ENCODE measurements at places on chromosomes 7 and 10.
A peak's percentile ranks its signal among the peaks of the same experiment; 100 is the strongest.

DNA sequence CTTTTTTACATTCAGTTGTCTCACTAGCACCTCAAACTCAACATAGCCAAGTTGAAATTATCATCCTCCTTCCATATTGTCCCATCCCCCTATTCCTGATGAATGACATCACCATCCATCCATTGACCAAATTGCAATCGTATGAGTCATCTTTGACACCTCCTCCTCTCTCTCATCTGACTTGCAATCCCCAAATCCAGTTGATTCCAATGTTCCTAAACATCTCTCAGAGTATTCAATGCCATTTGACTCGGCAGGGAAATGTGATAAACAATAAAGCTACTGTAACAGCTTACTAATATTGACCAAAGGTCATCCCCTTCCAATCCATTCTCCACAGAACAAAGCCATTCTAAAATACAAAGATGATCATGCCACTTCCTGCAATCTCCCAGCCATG is 1047.8 kb downstream of the NRG3 start:
- DNase-seq = no peak

- no peak for DNase-seq
Measured at GRCh38 chr7:90244565-90244908, 437 bp upstream of the CFAP69 start.

GRCh38 chr7:149237502-149237901 is 1.9 kb upstream of the ZNF212 start:
- DNase-seq = no peak

DNA sequence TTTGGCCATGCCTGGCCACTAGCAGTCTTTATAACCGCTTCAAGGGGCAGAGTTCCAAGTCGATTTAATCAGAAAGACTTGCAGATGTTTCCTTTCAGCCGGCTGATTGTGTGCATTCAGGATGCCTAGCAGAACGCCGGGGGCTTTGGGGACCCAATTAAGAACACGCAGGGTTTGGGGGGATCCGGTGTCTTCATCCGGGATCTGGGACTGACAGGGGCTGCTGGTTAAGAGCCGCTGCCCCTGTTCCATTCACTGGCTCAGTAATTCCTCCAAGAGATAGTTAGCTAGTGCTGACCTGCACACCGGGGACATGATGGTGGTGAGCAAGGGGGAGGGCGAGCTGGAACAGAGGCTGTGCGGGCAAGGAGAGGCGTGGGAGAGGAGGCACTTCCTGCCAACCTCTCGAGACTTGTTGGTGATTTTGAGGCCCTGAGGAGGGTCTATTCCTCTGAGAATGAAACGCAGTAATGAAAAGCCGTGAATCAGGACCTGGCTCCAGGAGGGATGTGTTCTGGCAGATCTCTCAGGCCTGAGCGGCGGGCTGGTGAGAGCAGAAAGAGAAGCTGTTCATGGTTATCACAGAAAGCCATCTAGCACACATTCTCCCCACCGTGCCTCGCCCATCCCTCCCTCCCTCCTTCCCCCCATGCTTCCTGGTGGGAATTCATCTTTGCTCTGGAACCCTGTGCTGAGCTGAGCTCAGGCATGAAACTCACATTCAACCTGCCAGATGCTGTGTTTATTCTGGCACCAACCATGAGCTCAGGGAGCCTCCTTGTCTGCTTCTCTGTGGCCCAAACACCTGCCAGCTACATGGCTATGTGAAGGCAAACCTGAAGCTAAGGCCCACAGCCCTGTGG is 152.0 kb downstream of the CCDC3 start:
- no peak for DNase-seq

GRCh38 chr7:88184848-88185304 is 35.0 kb downstream of the SRI start:
- no peak for DNase-seq

DNA sequence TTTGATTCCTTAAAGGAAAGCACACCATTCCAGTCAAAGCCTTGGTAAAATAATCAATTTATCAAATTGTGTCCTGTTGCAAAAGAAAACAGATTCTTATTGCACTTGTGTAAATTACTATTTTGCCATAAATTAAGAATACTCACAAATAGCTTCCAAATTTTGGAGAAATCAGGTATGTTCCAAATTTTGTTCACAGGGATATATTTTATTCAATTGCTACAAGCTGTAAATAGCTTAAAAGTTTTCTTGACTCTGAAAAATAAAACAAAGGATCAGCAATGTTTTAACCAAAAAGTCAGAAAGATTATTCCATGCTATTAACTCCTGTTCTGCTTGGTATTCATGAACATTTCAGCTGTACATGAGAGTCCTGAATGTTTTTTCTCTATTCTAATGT is 47.4 kb upstream of the CHST3 start:
- no peak for DNase-seq

DNA sequence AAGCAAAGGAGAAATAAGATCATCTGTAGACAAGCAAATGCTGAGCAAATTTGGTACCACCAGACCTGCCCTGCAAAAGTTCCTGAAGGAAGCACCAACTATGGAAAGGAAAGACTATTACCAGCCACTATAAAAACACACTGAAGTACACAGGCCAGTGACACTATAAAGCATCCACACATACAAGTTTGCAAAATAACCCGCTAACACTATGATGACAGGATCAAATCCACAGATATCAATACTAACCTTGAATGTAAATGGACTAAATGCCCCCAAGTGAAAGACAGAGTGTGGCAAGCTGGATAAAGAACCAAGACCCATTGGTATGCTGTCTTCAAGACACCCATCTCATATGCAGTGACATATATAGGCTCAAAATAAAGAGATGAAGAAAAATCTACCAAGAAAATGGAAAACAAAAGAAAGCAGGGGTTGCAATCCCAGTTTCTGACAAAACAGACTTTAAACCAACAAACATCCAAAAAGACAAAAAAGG is 18.2 kb upstream of the PDK4 start:
- no peak for DNase-seq

- no peak for DNase-seq
Measured at GRCh38 chr7:27826357-27826756, 86.4 kb downstream of the TAX1BP1 start.

GRCh38 chr7:11434366-11434765 is 397.6 kb downstream of the THSD7A start:
- no peak for DNase-seq

GRCh38 chr10:80540618-80540980 is 2.9 kb downstream of the SH2D4B start:
- DNase-seq = no peak

DNA sequence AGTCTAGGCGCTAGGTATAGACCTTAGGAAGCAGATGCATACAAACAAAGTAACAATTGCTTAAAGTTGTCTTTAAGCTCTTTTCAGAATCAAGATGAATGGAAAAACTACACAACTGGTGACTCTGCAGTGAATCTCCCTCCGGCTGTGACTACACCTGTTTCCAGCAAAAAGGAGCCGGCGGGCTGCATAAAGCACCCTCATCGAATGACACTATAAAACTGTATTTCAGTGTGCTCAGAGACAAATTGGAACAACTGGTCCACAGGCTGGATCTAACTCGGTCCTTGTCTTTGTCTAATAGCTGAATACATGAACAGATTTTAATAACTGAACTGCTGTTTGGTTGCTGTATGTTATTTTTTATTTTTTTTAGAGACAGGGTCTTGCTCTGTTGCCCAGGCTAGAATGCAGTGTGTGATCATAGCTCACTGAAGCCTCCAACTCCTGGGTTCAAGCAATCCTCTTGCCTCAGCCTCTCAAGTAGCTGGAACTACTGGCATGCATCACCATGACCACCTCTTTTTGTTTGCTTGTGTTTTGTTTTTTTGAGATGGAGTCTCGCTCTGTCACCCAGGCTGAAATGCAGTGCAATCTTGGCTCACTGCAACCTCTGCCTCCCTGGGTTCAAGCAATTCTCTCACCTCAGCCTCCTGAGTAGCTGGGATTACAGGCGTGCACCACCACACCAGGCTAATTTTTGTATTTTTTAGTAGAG is 64.2 kb upstream of the SVIL start:
- no peak for DNase-seq

- no peak for DNase-seq
Measured at GRCh38 chr10:12201543-12201942, 5.6 kb downstream of the CDC123 start.

DNA sequence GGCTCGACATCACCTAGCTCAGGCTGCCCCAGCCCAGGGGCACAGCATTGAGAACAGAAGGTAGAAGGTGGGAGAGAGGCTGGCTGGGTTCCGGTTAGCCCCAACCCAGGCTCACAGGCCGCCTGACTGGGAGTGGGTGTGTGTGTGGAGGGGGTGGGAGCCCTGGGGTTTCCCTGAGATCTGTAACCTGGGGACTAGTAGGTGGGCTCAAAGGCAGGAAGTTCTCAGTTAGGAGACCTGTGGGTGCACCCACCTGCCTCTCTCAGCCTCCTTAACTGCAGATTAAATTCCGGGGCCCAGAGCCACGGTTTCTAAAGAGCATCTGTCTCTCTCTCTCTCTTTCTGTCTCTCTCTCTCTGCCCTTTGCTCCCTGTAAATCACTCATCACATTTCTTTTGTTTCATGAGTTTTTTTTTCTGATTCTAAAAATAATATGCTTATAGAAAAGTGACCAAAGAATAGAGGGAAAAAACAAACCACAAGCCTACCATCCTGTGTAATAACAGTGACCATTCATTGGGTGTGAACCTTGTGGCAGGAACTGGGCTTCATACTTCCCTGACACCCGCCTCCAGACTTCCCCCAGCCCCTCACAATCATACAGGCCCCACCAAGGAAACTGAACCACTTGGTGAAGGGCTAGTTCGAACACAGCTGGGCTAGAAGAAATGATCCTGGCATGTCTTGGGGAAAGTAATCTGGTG is 83.4 kb upstream of the SMNDC1 start:
- DNase-seq = peak; percentile 89

- no peak for DNase-seq
Measured at GRCh38 chr10:74035303-74035702, 37.4 kb downstream of the VCL start.

GRCh38 chr7:23474829-23475575 is 4.7 kb upstream of the IGF2BP3 start:
- no peak for DNase-seq

DNA sequence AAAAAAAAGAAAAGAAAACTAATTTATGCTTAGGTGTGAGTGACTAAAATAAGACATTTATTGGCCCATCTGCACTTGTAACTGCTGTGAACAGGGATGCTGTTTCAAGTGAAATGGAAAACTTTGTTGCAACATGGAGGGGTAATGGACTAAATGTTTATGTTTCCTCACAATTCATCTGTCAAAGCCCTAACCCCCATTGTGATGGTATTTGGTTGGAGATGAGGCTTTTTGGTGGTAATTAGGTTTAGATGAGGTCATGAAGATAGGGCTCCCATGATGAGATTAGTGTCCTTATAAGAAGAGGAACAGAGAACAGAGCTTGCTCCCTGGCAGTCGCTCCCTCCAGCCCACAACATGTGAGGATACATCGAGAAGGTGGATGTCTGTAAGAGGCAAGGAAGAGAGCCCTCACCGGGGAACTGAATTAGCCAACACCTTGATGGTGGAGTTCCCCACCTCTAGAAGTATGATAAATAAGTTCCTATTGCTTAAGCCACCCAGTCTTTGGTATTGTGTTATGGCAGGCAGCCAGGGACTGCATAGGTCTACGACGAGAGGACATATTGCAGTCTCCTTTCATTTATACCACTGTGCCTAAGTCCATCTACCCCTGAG is 28.6 kb upstream of the VCL start:
- no peak for DNase-seq

DNA sequence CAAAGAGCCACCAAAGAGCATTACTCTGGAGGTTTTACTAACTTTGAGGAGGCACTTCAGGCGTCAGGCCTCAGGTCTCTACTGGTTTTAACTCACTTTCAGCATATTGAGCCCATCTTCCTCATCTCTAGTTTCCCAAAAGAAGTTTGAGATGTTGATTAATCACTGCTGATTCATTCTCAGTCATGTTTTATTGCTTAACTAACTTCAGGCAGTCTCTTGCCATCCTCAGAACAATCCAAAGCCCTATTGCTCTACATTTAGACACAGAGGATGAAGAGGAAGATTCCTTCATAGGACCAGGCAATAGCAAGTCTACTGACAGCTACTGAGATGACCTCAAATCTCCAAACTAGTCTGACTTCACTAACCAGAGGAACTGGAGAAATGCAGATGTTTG is 39.1 kb upstream of the BET1 start:
- DNase-seq = no peak

GRCh38 chr7:4168541-4168940 is 513.6 kb upstream of the FOXK1 start:
- no peak for DNase-seq

- DNase-seq = no peak
Measured at GRCh38 chr7:137476937-137477336, 133.4 kb upstream of the PTN start.

- DNase-seq = no peak
Measured at GRCh38 chr7:107122486-107122911, 46.3 kb upstream of the HBP1 start.

DNA sequence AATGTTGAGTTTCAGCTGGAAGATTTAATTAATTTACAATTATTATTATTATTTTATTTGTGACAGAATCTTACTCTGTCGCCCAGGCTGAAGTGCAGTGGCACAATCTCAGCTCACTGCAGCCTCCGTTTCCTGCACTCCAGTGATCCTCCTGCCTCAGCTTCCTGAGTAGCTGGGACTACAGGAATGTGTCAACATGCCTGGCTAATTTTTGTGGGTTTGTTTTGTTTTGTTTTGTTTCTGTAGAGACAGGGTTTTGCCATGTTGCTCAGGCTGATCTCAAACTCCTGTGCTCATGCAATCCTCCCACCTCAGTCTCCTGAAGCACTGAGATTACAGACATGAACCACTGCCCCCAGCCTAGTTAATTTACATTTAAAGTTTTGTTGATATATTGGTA is 93.8 kb upstream of the MEOX2 start:
- no peak for DNase-seq

GRCh38 chr7:151246102-151246850 is 2.2 kb downstream of the SMARCD3 start:
- DNase-seq = no peak

DNA sequence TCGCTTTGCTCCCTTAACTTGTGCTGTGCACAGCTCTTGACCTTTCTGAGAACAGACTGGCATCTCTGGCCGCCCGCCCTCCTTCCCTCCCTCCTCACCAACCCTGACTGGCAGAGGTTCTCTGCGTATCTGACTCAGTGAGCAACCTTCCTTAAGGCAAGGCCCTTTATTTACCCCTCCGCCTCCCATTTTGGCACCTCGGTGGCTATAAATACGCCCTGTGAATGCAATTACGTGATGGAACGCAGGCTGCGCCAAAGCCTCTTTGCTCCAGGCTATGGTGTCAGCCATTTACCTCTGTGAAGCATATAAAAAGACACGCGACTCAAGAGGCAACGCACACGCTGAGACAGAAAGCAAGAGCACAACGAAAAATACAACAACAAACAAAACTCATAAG is 764.3 kb downstream of the SUGCT start:
- DNase-seq = no peak

DNA sequence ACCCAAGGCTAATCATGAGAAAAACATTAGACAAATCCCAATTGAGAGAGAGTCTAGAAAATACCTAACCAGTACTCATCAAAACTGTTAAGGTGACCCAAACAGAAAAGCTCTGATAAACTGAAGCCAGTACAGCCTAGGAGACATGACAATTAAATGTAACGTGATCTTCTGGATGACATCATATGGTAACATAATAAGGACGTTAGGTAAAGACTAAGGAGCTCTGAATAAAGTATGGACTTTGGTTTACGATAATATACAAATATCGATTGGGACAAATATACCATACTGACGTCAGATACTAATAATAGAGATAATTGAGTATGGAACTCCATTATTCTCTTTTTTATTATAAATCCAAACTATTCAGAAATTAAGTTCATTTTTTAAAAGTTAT is 561.1 kb upstream of the STEAP1 start:
- no peak for DNase-seq

GRCh38 chr7:49424109-49424508 is 349.3 kb upstream of the VWC2 start:
- DNase-seq = no peak

- no peak for DNase-seq
Measured at GRCh38 chr7:139937715-139938114, 108.7 kb downstream of the TBXAS1 start.

All from stimulated activated CD4-positive, alpha-beta T cell treated with anti-CD3 and anti-CD28 coated beads, Interleukin-4, amount 100 ng/mL, for 4 hours (primary cell).